ENCODE measurements at places on chromosomes 2 and 18. TPM values are rescaled to one million over a fixed set of nuclear protein-coding genes. Genes with fewer than 3 reads are reported as not detected.

- no peak for DNase-seq
These were observed 296.5 kb downstream of the DCC start for GRCh38 chr18:52636536-52636935.

DNA sequence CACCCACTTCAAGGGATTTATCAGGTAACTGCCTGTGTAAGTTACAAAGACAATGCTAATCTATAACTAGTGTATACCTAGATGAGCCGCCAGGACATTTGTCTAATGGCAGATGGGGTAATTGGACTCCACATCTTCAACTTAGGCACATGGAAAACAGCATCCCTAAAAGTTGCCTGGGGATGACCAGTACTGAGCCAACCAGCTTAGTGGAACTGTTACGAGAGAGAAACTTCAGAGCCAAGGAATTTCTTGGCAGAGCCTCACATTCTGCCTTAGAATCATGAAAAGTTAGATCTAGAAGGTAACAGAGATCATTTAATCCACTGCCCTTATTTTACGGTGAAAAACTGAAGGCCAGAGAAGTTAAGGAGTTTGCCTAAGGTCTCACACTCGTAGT lies 15.5 kb upstream of the CLASP1 start:
- DNase-seq: no peak

DNA sequence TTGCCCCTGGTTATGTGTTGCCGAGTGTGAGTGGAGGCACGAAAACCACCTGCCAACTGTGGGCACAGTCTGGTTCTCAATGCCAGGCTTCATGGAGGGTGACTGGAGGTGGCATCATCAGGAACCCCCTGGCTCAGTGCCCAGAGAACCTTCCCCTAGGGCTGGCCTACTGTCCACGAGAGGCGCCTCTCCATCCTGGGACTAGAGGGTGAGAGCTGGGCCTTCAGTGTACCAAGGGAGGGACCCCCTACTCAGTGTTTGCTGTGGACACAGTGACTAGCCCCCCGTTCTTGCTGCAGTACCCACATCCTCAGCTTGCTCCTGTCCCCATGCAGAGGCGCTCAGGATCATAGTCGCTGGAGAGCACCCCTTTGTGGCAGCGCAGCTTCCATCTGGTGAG lies 202.6 kb downstream of the HDAC4 start:
- peak; percentile 67 for DNase-seq

GRCh38 chr18:74149878-74150277 lies 1.6 kb downstream of the TIMM21 start:
- DNase-seq: no peak

GRCh38 chr2:229370509-229370908 lies 99.4 kb upstream of the PID1 start:
- no peak for DNase-seq

CLEC4F gene
- 0.60 TPM for total RNA-seq

DNA sequence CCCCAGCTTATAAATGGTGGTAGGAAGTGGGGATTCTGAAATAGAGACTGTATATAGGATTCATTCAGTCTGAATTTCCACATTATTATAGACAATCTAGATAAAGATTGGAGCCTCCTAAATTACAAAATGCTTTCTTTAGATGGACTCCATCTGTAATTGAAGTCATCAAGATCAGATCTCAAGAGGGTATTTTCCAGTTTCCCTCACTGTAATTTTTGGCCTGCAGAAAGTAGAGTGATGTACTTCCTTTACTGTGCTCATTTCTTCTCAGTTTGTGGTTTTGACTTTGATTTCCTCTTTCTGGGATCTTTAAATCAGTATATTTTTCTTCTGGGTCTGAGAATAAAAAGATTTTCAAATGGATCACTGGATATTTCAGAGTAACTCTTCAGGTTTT lies 7.2 kb downstream of the BABAM2 start:
- DNase-seq: no peak

ZNF521 gene
- 13.2 TPM for total RNA-seq

CROCC2 gene
- total RNA-seq: not detected

- DNase-seq: no peak
These were observed 272.1 kb downstream of the SLC8A1 start for GRCh38 chr2:40179801-40180200.

- DNase-seq: no peak
These were observed 34.7 kb upstream of the REEP1 start for GRCh38 chr2:86372133-86372532.

- no peak for DNase-seq
These were observed 297.4 kb downstream of the SMAD2 start for GRCh38 chr18:47632970-47633635.

GRCh38 chr2:43171789-43172188 lies 54.6 kb downstream of the ZFP36L2 start:
- no peak for DNase-seq

DNA sequence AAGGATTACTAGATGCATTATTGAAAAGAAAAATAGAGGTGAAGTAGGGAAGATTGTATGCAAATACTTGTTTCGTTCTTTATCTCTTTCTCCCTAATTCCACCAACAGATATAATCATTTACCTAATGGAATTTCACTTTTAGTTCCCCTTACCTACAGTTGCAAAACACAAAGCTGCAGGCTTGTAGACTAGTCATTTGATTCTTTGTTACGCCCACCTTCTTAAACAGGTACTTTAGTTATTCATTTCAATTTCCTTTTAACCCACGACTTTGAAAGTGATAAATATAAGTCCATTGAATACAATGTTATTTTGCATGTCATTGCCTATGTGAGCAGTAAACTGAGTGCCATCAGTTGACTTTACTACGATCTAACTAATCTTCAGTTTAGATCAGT lies 3.9 kb upstream of the HRH4 start:
- DNase-seq: no peak

Data from suprapubic skin (tissue), 4 donors.